Breast epithelium (tissue), 4 donors: ENCODE measurements at places on chromosomes 16 and 17. TPM values are rescaled to one million over a fixed set of nuclear protein-coding genes. Genes with fewer than 3 reads are reported as not detected.

Gene CTRL
- 2.6 TPM for total RNA-seq

DNA sequence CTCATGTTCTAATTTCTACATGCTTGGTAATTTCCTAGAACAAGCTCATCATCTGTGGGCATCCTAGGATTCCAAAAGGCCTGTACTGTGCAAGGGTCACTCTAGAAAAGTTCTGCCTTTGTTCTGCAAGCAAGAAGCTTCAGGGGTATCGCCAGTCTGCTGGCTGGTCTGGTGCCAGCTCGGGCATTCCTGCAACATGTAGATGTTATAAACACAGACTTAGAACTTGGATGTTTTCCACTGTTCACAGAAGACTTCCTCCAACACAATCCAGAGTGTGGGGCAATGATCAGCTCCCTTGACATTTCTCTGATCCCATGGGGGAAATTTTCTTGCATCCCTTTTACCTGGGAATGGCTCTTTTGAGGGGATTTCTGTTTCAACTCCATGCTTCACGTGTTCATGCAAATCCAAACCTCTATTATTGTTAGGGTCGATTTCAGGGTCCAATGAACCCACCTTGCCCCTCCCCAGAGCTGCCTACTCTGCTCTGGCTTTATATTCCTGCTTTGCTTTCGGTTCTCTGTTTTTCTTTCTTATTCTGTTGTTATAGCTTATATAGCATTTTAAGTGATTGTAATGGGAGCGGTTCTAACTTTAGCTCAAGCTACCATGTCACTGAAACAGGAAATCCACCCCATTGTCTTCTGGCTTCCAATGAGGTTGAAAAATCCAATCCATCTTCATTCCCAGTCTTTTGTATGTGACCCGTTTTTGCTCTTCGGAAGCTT is 25.3 kb downstream of the UBE2O start:
- H3K27me3 ChIP-seq, result no peaks in the 10 kb centered on the region
- H3K27ac ChIP-seq, result no peak overlapping the region
- peaks cover 4% of the 10 kb centered on the region for H3K4me1 ChIP-seq

Gene PDIA2
- total RNA-seq, result not detected

DNA sequence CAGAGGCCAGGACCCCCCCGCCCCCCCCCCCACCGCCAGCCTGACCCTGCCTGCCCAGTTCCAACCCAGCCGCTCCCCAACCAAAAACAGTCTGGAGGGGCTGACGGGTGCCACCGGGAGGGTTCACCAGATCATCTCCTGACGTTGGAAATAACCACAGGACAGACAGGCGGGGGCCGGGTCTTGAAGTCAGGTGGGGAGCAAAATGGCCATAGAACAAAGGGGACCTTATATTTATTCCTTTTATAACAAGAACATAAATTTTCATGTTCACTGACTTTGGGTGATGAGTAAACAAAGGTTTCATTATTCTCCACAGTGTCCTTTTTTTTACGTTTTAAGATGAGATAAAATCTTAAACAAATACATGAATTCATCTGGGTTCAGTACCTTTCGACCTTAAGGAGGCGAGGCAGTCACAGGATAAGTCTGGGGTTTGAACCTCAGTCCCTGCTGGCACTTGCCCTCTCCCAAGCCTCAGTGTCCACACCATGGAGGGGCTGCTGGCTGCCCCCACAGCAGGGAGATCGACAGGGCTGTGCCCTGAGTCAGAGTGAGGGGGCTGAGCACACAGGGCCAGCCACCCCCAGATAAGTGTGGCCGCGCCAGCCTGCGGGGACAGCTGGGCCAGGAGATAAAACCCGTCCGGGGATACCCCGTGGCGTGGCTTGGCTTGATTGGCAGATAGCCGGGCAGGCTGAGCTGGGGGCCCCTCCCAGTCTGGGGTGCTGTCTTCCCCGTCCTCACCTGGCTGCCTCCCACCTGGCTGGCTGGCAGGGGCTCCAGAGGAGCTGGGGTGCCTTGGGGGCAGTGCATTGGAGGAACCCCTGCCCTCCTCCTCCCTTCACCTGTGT is 15.0 kb downstream of the SLC7A5 start:
- peaks cover 5% of the 10 kb centered on the region for H3K4me1 ChIP-seq
- peak overlapping the region; percentile 90 for H3K27ac ChIP-seq
- DNase-seq, result no peak
- H3K4me3 ChIP-seq, result no peak overlapping the region
- no peaks in the 10 kb centered on the region for H3K36me3 ChIP-seq

Gene ZFP1
- 7.0 TPM for total RNA-seq

GRCh38 chr16:85172455-85173145 is 60.3 kb upstream of the CIBAR2 start:
- H3K27me3 ChIP-seq, result no peaks in the 10 kb centered on the region
- H3K27ac ChIP-seq, result no peak overlapping the region
- H3K4me3 ChIP-seq, result peak overlapping the region; percentile 83
- no peaks in the 10 kb centered on the region for H3K4me1 ChIP-seq
- DNase-seq, result no peak
- H3K36me3 ChIP-seq, result no peaks in the 10 kb centered on the region

Gene ATP1B2
- total RNA-seq, result 1.2 TPM

Gene RHBDL3
- 2.0 TPM for total RNA-seq

Gene MMP15
- total RNA-seq, result 5.3 TPM

- H3K27ac ChIP-seq, result peak overlapping the region; percentile 76
- no peaks in the 10 kb centered on the region for H3K4me1 ChIP-seq
- H3K4me3 ChIP-seq, result no peak overlapping the region
- no peaks in the 10 kb centered on the region for H3K27me3 ChIP-seq
Measured at GRCh38 chr16:23119570-23119969, 29.7 kb downstream of the USP31 start.

DNA sequence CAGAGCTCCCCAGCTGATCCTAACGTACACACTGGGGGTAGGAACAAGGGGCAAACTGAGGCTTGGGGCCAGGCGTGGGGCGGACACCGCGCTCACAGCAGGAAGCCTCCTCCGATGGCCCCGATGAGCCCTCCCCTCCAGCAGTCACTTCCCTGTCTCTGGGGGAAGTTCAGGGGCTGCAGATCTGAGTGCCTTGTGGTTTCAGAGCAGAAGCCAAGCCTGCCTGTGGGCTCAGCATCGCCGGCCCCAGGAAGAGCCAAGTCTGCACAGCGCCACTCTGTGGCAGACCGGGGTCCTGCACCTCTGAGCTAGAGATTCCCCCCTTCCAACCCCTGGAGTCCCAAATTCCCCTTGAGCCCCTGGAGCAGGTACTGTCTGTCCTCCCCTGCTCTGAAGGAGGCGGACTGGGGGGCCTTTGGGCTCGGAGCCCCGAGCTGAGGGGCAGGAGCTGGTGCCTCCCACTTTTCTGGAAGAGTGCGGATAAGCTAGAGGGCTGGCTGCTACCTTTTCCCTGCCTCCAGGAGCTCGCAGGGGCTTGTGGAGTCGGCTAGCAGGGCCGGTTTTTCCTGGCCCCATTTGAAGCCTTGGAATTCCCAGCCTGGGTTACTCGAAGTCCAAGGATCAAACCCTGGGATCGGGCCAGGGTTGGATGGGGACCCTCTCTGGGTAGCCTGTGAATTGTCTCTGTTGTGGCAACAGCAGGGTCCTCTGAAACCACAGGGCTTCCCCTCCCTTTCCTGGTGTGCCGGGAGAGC is 2.9 kb downstream of the GSE1 start:
- H3K27ac ChIP-seq, result peak overlapping the region; percentile 98
- no peaks in the 10 kb centered on the region for H3K36me3 ChIP-seq
- H3K4me1 ChIP-seq, result peaks cover 23% of the 10 kb centered on the region
- H3K4me3 ChIP-seq, result peak overlapping the region; percentile 70
- H3K27me3 ChIP-seq, result no peaks in the 10 kb centered on the region
- DNase-seq, result peak; percentile 71

DNA sequence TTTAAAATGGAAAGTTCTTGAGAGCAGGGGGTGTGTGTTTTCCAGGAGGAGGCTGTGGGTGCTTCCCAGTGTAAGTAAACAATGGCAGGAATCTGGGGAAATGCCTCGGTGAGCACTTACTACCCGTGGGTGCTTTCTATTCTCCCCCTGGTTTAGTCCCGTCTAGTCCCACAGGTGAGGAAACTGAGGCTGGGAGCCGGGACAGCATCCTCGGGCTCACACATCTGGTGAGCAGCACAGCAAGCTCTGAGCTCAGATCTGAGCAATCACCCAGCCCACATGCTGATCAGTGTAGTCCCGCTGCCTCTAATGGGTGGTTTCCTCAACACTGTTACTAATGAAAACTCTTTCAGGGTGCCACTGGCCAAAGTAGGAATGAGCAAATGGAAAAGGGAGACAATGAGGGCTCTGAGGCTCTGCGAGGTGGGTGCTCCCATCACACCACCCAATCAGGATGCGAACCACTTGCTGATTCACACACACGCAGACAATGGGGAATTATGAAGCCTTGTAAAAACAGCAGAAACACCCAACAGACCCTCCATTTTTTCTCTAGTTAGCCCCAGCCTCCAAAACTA is 202.6 kb downstream of the PARN start:
- no peak for DNase-seq
- H3K27ac ChIP-seq, result no peak overlapping the region
- H3K4me1 ChIP-seq, result no peaks in the 10 kb centered on the region
- no peaks in the 10 kb centered on the region for H3K36me3 ChIP-seq

GRCh38 chr16:31067342-31067741 is 6.7 kb downstream of the ZNF668 start:
- H3K27me3 ChIP-seq, result no peaks in the 10 kb centered on the region
- no peak overlapping the region for H3K4me3 ChIP-seq
- H3K36me3 ChIP-seq, result no peaks in the 10 kb centered on the region
- no peak for DNase-seq

DNA sequence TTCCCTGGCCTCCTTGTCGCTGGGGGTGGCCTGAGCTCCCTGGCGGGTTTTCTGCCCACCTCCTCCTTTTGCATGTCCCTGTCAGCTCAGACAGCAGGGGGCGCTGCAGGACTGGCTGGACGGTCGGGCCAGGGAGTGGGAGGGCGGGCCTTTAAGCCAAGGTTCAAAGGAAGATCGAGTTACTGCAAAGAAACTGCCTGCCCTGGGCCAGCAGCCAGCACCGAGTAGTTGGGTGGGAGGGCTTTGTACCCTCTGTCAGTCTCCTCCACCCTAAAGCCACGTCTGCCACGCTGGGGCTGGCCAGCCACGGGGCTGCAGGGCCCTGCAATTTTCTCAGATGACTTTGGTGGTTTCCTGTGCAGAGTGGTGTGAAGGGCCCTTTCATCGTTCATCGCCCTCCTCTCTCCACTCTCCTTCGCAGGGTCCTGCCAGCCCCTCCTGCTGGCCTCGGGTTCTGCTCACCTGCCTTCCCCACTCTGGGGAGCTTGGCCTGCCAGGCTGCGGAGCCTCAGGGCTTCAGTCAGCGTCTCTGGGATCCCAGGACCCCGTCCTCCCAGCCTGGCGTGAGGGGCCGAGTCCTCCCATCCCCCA is 12.3 kb downstream of the GPR142 start:
- DNase-seq, result peak; percentile 86
- H3K27ac ChIP-seq, result peak overlapping the region; percentile 21
- peak overlapping the region; percentile 49 for H3K4me3 ChIP-seq

DNA sequence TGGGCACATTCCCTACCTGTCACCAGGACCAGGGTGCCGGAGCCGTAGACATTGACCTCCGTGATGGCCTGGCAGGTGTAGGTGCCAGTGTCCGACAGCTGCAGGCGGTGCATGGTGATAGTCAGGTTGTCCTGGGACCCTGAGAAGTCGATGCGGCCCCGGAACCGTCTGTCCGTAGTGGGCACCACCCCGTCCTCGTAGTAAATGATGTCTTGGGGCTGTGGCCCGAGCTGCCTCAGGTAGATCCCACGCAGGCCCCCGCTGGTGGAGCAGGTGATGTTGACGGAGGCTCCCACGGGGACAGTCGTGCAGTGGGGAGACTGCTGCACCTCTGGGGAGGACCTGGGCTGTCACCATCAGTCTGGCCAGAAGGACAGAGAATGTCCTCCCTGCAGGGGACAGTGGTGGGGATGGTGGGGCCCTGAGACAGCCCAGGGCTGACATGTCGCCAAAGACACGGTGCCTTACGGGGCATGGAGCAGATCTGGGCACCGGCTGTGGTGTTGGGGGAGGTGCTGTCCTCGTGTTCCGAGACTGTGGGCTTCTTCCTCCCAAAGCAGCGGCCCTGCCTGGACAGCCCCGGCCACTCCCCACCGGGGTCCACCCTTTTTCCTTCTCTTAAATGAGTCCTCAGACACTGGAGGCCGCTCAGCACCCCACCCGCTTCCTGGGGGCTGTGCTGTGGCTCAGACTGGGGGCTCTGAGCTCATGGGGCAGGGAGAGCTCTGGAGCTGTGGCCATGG is 586 bp downstream of the CD7 start:
- peaks cover 37% of the 10 kb centered on the region for H3K27me3 ChIP-seq
- no peak for DNase-seq
- no peak overlapping the region for H3K4me3 ChIP-seq
- no peak overlapping the region for H3K27ac ChIP-seq
- H3K4me1 ChIP-seq, result no peaks in the 10 kb centered on the region

Gene RCVRN
- total RNA-seq, result 0.32 TPM

DNA sequence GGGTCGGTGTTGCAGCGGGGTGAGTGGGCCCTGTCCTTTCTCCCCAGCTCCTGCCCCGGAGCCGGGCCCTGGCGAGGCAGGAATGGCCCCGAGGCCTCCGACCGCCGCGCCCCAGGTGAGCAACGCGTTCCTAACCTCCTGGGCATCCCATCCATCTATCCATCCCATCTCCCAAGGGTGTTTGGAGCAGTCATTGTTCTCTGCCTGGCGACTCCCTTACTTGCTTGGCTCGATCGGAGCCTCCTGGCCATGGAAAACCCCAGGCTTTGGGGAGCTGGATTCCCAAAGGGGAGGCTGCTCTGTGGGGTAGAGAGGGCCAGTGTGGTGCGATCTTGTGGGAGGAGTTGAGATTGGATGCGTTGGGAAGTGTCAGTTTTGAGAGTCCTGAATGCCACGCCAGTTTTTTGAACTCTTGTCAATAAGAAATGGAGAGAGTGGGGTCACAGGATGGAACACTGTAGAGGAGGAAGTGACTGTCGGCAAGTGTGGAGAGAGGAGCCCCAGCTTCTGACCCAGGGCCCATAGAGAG is 684 bp downstream of the ZFP90 start:
- no peaks in the 10 kb centered on the region for H3K36me3 ChIP-seq
- peak overlapping the region; percentile 75 for H3K4me3 ChIP-seq
- no peaks in the 10 kb centered on the region for H3K27me3 ChIP-seq

DNA sequence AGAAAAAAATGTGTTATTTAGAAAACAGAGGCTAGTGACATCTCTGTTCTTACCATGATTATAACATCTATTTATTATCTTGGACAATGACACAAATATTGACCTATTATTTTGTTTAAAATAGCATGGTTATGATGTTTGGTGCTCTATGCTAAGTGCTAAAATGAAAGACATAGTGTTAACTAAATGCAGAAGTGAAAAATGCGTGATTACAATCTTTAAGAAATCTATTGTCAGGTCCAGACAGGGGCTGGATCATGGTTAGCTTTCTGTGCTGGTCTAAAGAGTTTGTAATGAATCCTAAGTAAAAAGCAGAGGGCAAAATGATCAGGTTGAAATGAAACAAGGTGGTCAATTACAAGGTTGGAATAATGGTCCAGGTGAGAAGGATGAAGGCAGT is 622 bp upstream of the KRT28 start:
- no peaks in the 10 kb centered on the region for H3K4me1 ChIP-seq
- H3K27ac ChIP-seq, result no peak overlapping the region
- no peaks in the 10 kb centered on the region for H3K36me3 ChIP-seq

DNA sequence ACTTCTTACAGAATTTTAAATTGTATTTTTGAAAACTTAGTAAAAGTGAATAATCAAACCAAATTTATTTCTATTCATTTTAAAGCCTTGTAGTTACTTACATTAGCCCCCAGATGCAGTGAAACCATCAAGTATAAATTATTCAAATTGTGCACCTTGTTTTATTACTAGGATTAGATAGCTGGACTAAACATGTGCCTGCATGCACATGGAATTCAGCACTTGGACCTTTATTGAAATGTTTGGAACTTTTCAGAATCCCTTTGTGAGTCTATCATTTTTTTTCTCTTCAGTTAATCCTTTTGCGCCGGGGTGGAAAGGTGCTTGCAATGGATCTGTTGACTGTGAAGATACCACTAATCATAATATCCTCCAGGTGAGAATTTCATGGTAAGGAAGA is 4.7 kb downstream of the ZPBP2 start:
- DNase-seq, result no peak
- no peaks in the 10 kb centered on the region for H3K36me3 ChIP-seq
- H3K4me1 ChIP-seq, result no peaks in the 10 kb centered on the region
